Colonic mucosa (tissue), 4 donors: ENCODE measurements at places on chromosomes 2 and 18. TPM values are rescaled to one million over a fixed set of nuclear protein-coding genes. Genes with fewer than 3 reads are reported as not detected.
A peak's percentile ranks its signal among the peaks of the same experiment; 100 is the strongest.

The OSBPL6 gene
- 0.58 TPM for total RNA-seq

GRCh38 chr2:110870545-110870944 is 138.2 kb downstream of the ACOXL start:
- DNase-seq, result no peak

DNA sequence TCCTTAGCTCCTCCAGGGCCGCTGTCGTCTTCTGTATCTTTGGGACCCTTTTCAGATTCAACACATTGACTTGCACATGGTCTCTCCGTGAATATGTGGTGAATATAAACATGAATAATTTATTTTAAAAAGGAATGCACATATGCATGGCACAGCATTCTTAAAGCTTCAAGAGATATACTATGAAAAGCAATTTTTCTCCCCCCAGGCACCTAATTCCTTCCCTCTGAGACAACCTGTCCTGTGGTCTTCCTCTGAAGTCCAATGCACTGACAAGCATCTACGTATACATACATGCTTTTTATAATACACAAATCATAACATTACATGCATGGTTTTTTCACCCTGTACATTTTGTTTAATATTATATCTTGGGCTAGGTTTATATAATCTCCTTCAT is 285.1 kb downstream of the MYT1L start:
- DNase-seq, result no peak

GRCh38 chr2:219628986-219629901 is 1.8 kb downstream of the SLC4A3 start:
- DNase-seq, result no peak

DNA sequence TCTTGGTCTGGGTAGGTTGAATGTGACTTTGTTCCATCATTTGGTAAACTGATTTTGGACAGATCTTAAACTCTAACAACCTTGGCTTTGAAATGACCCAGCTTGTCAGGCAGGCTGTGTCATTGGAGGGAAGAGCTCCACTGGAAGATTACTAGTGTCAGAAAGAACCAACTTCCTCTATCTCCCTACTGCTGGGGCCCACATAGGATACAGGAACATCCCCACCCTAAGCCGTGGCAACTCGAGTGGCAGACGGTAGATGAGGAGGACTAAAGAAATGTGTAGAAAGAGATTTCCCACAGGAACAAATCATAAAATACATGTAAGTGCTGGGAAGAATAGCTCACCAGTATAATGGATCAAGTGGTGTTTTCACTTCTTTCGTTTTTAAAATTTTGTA is 4.3 kb upstream of the G6PC2 start:
- no peak for DNase-seq

DNA sequence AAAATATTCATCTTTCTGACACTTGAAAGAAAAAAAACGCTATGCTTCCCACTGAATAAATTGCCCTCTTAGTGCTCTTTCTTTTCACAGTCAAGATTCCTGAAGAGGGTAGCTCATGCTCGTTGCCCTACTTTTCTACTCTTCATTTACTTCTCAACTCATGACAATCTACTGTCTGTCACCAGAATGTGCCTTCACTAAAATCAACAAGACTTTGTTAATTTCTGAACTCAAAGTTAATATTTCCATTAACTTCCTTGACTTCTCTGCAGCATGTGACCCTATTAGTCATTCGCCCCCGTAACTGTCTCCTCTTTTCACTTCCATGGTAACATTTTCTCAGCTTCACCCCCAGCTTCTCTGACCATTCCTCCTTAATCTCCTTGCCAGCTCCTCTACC is 98.9 kb upstream of the MAPRE2 start:
- DNase-seq, result no peak

The CYS1 gene
- total RNA-seq, result 2.5 TPM

GRCh38 chr18:13834496-13835015 is 10.6 kb downstream of the MC5R start:
- no peak for DNase-seq

- DNase-seq, result peak; percentile 36
Observed at GRCh38 chr2:230714136-230714480, 1.5 kb downstream of the CAB39 start.

The SOCS6 gene
- total RNA-seq, result 34.2 TPM

The TTLL4 gene
- 27.5 TPM for total RNA-seq

The CARF gene
- 5.1 TPM for total RNA-seq

DNA sequence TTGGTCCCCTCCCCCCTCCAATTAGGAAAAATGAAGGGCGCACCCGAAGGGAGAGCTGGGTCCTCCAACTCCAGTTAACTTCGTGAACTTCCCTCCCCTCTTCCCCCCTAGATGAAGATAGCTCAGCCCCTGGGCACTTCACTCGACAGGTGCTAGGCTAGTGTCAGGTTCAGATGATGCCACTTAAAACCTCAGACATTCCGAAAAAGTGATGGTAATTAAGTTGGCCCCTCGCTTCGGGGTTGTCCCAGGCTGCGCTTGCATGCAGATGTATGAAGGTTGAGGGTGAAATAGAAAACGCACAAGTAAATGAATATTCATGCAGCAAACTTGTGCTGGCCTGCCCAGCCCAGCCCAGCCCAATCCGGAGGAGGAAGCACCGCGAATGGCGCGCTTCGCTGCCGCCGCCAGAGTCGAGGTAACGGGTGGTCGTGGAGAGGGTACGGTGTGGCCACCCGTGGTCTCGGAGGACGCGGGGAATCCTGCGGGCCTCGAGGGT is 3.0 kb upstream of the GBX2 start:
- no peak for DNase-seq

GRCh38 chr2:58845011-58845410 is 603.9 kb upstream of the FANCL start:
- no peak for DNase-seq

The GPR55 gene
- 0.35 TPM for total RNA-seq

DNA sequence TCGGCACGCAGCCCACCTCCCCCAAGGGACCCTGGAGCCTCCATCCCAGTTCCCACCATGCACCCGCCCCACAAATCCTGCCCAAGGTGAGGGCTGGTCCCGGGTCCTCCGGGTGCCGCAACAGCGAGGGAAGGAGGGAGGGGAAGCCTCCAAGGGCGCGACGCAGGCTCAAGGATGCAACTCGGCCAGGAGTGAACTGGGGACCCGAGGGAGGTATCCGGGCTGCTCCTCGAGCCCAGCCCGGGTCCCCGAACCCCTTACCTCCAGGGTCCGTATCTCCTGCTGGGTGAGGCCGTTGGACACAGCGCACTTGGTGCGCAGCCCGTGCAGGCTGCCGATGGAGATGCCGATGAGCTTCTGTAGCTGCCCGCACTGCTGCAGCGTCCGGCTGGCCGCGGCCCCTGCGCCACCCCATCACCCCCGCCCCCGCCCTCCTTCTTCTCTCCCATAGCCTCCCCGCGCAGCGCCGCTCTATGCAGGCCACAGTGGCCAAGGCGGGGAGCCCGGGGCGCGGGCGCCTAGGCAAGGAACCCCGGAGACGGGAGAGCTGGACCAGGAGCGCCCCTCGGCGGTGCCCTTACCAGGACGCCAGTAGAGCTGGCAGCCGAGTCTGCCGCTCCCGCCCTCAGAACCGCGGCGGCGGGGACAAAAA is 124.1 kb downstream of the ANKRD30BL start:
- no peak for DNase-seq

The SIGLEC15 gene
- total RNA-seq, result not detected

The AQP12A gene
- 20.5 TPM for total RNA-seq

DNA sequence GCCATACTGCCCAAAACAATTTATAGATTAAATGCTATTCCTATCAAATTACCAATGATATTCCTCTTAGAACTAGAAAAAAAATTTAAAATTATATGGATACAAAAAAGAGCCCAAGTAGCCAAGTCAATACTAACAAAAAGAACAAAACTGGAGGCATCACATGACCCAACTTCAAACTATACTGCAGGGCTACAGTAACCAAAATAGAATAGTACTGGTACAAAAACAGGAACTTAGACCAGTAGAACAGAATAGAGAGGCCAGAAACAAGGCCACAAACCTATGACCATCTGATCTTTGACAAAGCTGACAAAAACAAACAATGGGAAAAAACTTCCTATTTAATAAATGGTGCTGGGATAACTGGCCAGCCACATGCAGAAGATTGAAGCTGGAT is 86.1 kb upstream of the KYNU start:
- no peak for DNase-seq

The TP53I3 gene
- 67.5 TPM for total RNA-seq

The TMEM37 gene
- total RNA-seq, result 24.3 TPM

GRCh38 chr2:172279813-172280212 is 147.6 kb upstream of the ITGA6 start:
- DNase-seq, result no peak

- no peak for DNase-seq
Observed at GRCh38 chr2:19554520-19554919, 196.1 kb upstream of the OSR1 start.

The RFTN2 gene
- total RNA-seq, result 2.2 TPM

DNA sequence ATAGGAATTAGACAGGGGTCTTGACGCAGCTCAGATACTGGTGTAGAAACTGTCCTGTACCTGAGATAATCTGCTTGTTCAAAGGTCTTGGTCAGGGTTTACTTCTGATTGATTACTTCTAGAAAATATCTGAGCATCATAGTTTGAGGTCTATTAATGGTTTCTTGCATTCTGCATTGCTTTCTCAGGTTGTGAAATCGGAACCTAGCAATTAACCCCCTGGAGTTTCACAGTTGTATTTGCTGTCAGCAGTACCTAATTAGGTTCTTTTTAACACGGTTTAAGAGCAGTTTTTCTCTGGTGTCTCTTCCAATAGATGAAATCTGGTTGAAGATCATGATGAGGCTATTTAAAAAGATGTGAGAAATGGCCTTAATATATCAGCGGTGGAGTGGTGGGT is 428.6 kb upstream of the SYT4 start:
- no peak for DNase-seq

DNA sequence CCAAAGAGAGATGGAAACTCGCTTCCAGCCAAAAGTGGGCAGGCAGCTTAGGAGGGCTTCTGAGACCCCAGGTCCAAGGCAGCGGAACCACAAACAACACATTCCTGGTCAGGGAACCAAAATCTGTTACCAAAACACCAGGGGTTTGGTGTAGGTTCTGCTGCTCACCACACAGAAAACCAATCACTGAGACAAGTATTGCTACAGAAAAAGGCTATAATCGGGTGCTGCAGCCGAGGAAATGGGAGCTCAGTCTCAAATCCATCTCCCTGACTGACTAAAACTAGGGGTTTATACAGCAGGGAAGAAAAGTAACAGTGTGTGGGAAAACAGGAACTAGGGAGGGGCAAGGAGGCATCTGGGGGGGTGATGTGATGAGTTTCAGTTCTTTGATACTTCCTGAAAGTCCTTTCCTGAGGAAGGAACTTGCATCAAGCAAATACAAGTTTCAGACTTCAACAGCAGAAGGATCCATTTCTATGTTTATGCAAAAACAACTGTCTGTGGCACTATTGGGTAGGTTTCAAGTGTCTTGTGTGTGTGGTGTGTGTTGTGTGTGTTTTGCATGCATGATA is 108.0 kb downstream of the FAM168B start:
- DNase-seq, result no peak

DNA sequence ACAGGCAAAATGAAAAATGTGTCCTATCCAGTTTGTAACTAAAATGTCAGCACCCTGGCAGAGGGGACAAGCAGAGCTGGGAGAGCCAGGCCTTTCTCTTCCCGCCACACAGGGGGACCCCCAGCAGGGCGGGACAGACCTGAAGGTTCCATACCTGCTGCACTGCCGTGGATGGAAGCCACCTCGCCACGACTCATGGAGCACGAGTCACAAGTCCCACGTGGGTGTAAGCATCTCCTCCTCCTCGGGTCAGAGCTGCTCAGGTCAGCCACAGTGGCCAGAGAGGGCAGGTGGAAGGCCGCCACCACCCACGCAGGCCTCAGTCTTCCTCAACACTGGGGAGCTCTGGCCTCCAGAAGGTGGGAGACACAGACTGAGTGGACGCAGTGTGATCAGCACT is 21.0 kb downstream of the C1QL2 start:
- no peak for DNase-seq

GRCh38 chr18:9017167-9017904 is 85.2 kb upstream of the NDUFV2 start:
- peak; percentile 45 for DNase-seq

The CDH20 gene
- total RNA-seq, result not detected

DNA sequence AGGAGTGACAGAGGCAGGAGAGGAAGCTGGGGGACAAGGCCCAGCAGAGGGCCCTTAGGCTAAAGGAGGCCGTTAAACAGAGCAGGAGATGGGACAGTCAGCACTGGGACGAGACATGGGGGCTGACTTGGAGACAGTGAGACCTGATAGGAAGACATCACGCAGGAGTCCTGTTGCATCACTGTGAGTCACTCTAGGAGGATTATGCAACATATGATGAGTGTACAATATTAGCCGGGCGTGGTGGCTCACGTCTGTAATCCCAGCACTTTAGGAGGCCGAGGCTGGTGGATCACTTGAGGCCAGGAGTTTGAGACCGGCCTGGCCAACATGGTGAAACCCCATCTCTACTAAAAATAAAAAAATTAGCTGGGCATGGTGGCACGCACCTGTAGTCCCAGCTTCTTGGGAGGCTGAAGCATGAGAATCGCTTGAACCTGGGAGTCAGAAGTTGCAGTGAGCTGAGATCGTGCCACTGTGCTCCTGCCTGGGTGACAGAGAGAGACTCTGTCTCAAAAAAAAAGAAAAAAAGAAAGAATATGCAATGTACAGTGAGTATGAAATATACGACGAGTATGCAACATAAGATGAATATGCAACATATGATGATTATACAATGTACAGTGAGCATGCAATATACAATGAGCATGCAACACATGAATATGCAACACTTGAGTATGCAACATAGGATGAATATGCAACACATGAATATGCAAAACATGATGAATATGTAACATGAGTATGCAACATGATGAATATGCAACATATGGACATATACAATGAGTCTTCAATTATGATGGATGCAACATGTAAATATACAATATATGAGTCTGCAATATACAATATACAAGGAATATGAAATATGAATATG is 83.3 kb upstream of the ID2 start:
- DNase-seq, result peak; percentile 43

DNA sequence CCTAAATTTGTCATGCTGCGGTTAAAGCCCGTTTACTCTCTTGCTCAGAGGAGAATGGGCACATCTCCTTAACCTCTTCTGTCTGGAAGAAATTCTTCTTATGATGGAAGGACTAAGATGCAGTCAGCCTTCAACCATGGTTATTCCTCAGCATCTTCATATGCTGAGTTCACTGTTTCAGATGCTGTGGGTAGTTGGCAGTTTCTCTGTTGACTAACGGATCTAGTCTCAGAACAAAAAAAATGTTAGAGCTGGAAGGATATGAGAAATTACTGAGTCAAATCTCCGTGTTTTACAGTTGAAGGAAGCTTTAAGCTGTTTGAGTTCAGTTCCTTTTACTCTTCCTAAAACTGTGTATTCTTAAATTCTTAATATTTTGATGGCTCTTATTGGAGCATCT is 43.6 kb upstream of the PGAP1 start:
- no peak for DNase-seq

GRCh38 chr18:10490401-10491165 is 35.2 kb upstream of the NAPG start:
- DNase-seq, result no peak

- no peak for DNase-seq
Observed at GRCh38 chr2:38070438-38070837, 5.5 kb downstream of the CYP1B1 start.

DNA sequence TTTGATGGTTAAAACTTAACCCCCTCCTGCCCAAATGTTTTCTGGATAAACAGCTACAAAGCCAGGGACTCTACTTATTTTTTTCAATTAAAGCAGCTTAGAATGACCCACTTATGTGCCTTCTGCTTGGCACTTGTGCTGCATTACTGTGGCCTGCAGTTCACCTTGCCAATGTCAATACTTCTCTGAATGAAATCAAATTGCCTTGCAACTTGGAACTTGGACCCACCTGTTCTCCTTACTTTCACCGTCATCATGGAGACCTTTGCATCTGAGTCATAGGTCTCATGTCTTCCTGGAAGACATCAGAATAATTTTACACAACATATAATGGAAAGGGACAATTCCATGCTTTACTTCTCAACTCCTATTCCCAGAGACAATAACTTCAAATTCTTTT is 92.1 kb upstream of the FHL2 start:
- peak; percentile 51 for DNase-seq
